ENCODE measurements at places on chromosomes 2 and 18.

GRCh38 chr2:74676331-74676730 lies 22.3 kb downstream of the SEMA4F start:
- DNase-seq: no peak

DNA sequence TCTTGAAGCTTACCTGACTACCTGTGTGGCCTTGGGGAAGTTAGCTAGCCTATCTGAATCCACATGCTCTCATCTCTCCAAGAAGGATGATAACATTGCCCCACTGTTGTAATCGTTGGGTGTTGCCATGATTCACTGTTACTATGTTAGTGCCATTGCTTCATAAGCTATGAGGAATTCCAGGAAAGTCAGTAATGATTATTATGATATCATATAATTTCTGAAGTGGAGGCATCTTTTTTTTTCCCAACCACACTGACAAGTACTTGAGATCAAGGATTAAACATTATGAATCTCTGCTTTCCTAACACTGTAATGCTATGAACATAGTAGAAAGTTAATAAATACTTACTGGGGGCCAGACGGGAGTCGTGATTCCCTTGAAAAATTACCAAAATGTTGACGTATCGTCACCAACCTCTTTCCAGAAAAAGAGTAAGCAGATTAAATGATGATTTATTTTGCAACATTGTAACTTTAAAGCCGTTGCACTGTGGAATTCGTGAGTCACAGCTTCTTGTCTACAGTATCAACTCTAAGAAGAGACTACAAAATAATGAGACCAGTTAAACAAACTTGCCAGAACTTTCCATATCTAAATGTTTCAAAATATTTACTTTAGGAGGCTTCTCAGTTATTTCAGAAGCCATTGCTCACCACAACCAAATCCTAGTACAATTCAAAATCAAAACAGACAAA lies 459.9 kb downstream of the PIK3C3 start:
- DNase-seq: no peak

DNA sequence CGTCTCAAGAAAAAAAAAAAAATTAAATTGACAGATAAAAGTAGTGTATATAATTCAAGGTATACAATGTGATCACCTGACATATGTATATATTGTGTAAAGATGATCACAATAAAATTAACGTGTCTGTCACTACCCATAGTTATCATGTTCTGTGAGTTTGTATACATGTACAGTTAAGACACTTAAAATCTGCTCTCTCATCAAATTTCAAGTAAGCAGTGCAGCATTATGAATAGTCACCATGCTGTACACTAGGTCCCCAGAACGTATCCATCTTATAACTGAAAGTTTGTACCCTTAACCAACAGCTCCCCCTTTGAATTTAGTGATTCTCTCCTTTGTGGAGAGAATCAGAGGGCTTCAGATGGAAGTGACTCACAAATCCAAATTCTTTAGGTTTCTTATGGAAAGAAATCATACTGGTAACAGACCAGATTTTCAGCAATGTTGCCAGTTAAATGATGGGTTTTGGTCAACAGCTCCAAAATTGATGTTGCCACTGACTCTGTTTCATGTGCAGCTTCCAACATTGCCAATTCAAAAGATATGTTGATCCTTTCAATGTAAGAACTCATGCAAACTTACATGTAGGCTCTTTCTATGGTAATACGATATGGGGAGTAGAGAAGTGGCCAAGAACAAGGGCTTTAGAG lies 281.5 kb downstream of the AFF3 start:
- DNase-seq: no peak

DNA sequence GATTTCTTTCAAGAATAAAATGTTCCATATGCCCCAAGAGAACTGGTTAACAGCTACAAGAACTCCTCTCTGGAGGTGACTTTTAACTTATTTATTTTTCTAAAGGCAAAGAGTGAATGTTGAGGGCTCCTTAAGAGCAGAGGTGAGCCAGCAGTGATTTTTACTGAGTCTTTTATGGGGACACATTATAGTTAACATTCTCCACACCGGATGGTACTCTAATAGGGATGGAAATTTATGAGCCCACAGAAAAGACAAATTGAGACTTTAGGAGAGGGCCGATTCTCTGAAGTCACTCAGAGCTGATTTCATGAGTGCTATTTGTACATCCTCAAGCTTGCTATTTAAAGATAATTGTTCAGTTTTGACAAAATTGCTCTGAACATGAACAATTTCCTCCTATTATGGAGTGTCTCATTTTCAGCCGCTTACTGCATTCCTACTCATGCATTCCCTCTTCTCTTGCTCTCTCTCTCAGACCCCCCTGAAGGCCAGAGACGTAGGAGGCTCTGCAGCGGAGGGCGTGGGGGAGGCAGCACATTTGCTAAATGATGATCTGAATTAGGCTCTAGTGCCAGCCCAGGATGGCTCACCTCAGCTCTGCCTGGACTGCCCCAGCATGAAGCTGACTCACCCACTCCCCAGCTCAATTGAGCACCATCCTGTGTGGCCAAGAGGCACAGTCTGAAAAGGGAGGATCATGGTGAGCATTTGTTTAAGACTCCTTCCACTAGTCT lies 5.9 kb upstream of the RPL37A start:
- DNase-seq: no peak

Data from activated CD4-positive, alpha-beta T cell treated with anti-CD3 and anti-CD28 coated beads, Interleukin-10, Interleukin-2, amounts not matched to agents 100 ng/mL and 50 ng/mL, durations not matched to agents 16 hours and 8 hours (primary cell).